ENCODE measurements at places on chromosomes 3 and 15. TPM values are rescaled to one million over a fixed set of nuclear protein-coding genes. Genes with fewer than 3 reads are reported as not detected.

The MITF gene
- 2.7 TPM for total RNA-seq

The DNAJB11 gene
- 48.9 TPM for total RNA-seq

The GP9 gene
- not detected for total RNA-seq

The NRROS gene
- total RNA-seq = 0.52 TPM

The TBCCD1 gene
- total RNA-seq = 20.1 TPM

The MEX3B gene
- total RNA-seq = 49.5 TPM

The HIGD2B gene
- total RNA-seq = not detected

The ZNF770 gene
- 53.8 TPM for total RNA-seq

The MAPKBP1 gene
- total RNA-seq = 31.9 TPM

The CCR8 gene
- total RNA-seq = not detected

The SCAANT1 gene
- not detected for total RNA-seq

The P2RY12 gene
- not detected for total RNA-seq

The CADM2 gene
- total RNA-seq = 4.2 TPM

DNA sequence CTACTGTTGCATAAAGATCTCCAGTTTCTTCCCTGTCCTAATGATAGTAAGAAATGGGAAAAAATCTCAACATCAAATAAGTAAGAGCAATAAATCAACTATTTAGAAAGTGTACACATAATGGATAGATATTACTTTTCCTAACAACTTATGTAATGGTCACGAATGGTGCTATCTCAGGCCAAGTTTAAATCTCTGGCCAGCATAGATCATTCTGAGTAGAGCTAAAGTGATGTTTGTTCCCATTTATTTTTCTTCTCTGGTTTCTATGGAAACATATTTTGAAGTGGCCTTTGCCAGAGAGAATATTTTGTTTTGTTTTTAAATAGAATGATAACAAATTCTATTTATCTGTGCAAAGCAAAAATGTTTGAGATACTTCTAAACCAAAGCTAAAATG is 249.7 kb upstream of the TTC14 start:
- DNase-seq = no peak

DNA sequence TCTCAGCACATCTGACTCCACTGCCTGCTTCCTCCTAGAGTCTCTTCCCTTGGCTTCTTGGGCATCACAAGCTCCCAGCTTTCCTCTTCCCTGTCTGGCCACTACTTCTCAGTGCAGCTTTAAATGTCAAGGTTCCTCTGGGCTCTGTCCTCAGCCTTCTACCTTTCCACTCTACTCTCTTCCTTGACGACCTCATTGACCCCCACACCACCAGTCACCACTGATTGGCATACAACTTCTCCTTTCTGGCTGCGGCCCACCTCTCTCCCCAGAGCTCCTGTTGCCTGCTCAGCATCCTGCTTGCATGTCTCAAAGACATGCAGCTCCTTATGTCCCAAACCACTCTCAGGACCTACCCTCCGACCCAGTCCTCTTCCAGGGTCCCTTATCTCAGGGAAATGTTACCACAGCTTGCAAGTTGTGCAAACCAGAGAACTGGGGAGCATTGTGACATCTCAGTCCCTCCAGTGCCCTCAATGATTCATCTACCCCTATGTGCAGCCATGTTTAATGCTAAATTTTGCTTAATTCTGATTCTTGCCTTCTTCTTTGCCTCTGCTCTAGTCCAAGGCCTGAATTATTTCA is 49.9 kb downstream of the TRPM1 start:
- DNase-seq = no peak

- DNase-seq = peak; percentile 65
These were observed at the start of gene SLC35G2 for GRCh38 chr3:136818769-136819391. Gene SLC35G2, plus strand, starts transcription at chr3:136819126. Its CDS starts 35,335 bp downstream, at chr3:136854461.

DNA sequence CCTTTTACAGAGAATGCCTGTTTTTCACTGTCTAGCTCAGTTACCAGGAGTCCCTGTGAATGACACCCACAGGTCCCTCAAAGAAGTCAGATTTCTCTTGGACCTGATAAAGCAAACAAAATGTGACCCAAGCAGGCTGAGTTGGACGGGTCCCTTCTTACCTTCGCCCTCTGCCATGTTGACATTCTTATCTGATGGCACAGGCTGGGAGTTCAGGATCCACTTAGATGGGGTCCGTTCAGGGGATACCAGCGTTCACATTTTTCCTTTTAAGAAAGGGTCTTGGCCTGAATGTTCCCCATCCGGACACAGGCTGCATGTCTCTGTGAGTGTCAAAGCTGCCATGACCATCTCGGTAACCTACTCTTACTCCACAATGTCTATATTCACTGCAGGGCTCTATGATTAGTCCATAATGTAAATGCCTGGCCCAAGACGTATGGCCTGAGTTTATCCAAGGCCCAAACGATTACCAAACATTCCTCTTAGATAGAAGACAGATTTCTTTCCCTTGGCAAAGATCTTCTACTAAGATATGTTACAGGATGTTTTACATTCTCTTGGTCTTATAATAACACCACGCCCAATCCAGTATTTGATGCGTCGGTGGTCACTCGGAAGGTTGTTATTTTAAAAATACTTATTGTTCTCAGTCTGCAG is 179.1 kb downstream of the THSD4 start:
- no peak for DNase-seq

GRCh38 chr3:181009225-181009624 is 19.7 kb upstream of the DNAJC19 start:
- DNase-seq = no peak

- DNase-seq = no peak
These were observed 324.0 kb downstream of the PTPRG start for GRCh38 chr3:61885414-61885813.

- no peak for DNase-seq
These were observed 60.7 kb downstream of the DUT start for GRCh38 chr15:48391950-48392349.

- DNase-seq = no peak
These were observed 25.4 kb downstream of the KIF7 start for GRCh38 chr15:89629829-89630228.

DNA sequence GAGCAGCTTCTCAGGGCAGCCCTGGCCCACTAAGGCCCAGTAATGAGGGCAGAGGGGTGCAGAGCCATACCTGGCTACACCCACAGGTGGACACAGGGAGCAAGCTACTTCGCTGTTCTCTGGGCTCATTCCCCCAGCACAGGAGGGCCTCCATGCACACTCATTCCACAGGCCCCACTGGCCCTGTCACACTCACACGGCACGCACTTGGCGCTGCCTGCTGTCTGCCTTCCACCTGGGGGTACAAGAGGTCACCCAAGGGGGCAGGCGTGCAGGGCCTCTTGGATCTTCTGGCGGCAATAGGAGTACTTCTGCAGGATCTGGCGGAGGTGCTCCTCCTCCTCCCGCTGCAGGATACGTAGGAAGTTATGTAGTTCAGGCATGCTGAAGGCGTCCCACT is 2.3 kb upstream of the TUSC2 start:
- no peak for DNase-seq

DNA sequence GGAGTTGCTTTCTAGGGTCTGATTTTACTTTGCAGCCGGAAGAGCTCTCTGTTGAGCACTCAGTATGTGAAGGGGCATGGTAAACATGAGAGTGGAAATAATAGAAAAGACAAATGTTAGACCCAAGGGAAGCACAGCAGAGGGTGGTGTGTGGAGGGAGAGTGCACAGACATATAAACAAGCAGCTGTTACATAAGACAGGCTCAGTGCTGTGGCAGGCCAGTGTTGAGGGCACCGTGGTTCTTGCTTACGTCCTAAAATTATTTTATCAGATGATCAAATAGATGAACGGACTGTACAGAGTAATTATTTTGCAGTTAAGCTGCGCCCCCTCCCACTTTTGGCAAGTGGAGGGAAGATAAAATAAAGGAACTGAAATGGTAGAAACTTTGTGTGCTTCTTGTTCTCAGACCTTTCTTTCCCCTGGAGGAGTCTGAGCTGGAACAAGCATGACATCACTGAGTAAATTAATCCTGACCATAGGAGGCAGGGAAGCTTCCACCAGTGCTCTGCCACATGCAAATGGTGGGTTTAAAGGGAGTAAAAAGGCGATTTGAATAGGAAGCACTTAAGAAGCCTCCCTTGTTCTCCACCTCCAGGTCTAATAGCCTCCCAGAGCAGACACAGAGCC is 205.6 kb downstream of the IL20RB start:
- no peak for DNase-seq

GRCh38 chr3:41608347-41608746 is 353.6 kb downstream of the ULK4 start:
- DNase-seq = no peak

- DNase-seq = no peak
These were observed 318.5 kb downstream of the TBC1D5 start for GRCh38 chr3:17423786-17424536.

DNA sequence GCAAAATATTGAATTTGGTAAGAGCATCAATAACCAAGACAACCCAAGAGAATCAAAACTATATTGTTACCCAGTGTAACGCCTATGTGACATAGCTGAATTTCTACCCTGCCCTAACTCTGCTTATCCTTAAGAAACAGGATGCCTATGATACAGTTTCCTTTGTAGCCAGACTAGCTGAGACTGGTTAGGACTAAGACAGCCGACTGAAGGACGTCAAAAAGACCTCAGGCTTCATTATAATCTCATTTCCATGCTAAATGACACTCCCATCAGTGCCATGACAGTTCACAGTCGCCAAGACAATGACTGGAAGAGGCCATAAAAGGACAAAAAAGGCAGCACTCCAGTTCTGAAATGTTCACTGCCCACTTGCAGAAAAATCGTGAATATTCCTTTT is 66.8 kb downstream of the GBE1 start:
- DNase-seq = no peak

GRCh38 chr15:68821841-68822381 is 1.2 kb upstream of the ANP32A start:
- DNase-seq = no peak

DNA sequence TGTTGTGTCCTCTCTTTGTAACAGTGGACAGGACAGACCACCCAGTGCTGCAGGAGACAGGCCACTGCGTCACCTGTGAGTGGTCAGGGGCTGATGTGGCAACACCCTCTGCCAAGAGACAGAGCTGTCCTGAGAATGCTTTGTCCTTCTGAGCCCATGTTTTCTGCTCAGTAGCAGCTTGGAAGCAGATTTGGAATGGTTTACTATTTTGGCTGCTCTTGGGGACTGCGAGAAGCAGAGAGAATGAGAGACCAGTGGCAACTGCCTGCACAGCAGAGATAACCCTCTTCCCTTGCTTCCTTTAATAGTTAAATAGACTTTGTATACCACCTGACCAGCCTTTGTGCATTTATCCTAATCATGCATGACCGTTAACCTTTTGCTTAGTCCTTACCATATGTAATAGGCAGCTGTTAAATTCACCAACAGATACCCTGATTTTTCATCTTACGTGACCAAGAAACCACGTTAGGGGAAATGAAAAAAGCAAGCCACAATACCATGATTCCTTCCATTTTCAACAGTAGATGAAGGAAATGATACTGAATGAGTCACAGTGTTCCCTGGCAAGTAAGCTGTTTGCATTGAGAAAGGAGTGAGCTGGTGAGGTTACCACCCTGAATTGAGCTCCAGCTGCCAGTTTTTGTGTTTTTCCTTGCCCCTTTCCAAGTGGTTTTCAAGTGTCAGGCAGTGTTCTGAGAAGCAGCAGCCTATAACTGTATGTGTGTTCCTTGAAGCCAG is 35.5 kb downstream of the B3GALNT1 start:
- no peak for DNase-seq

- no peak for DNase-seq
These were observed 190.4 kb downstream of the MBNL1 start for GRCh38 chr3:152459118-152459515.

- no peak for DNase-seq
These were observed 316.4 kb upstream of the CFAP20DC start for GRCh38 chr3:59366218-59366617.

DNA sequence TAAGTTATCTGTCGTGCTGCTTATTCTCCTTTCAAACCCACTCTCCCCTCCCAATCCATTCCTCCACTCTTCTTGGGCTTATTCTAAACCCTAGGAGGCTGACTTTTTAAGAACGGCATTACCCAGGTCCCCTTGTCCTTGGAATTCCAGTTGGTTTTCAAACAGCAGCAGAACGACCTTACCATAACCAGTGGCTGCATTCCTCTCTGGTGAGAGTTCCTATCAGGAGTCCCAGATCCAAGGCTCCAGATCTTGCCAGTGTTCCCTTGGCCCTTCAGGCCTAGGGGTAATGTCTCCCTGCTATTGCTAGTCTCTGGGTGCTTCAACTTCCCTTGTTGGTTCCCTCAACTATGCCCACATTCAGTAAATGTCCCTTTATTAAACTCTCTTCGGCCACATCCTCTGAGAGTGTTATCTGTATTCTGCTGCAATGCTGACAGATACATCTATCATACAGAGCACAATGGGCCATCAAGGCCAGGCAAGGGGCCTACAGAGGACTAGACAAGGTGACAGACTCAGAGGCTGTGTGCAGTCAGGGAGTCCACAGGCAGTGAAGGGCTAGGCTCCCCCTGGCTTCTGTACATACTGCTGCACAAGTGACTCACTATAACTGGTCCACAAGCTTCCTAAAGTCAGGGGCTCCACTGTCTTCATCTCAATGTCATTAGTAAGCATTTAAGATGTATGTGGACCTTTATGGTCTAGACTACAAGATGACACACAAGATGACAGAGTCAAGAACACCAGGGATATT is 10.1 kb downstream of the LYSMD2 start:
- no peak for DNase-seq

DNA sequence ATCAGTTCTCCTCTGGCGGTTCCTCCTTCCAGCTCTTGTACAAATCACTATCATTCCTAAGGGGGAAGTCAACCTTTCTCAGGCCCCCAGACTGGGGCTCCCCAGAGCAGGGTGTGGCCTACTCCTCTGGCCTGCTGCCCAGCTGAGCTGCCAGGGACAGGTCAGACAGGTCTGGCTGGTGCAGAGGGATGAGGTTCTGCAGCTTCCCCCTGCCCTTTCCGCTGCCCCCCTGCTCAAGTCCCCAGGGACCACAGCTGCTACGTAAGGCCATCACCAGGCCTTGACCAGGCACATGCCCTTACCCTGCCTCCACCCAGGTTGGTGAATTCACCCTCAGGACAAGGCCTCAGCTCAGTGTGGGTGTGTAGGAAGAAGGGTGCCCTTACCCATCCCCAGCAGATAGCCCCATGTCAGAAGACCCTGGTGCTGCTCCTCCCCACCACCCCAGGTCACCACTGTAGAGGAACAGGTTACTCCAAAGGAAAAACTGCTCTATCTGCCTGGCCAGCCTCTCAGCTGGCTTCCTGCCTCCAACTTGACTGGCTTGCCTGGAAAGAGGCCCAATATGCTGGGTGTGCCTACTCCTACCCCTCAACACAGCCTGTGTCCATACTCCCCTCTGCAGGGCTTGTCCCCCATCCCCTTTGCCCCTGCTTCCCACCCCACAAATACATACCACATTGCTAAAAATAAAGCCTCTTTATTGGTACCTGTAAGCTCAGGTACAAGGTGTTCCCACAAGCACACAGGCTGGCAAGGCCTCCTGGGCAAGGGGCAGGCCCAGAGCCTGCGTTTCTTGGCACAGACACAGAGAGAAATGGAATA is 12.0 kb downstream of the CSRNP1 start:
- DNase-seq = no peak

- no peak for DNase-seq
These were observed 71.2 kb downstream of the GOLIM4 start for GRCh38 chr3:168024537-168024941.
